ENCODE measurements at places on chromosomes 11 and 22.

GRCh38 chr11:117188620-117189081 lies 10.1 kb downstream of the SIDT2 start:
- DNase-seq: no peak

- no peak for DNase-seq
Measured at GRCh38 chr11:30422447-30423278, 99.8 kb downstream of the ARL14EP start.

GRCh38 chr11:129943036-129943435 lies 47.7 kb upstream of the NFRKB start:
- no peak for DNase-seq

GRCh38 chr11:17831228-17831627 lies 96.6 kb downstream of the KCNC1 start:
- DNase-seq: no peak

- DNase-seq: no peak
Measured at GRCh38 chr11:120859552-120860295, 164.2 kb upstream of the TBCEL start.

All from epithelial cell of prostate (primary cell).